Activated CD4-positive, alpha-beta T cell treated with anti-CD3 and anti-CD28 coated beads, Interleukin-2, amount 10 ng/mL, durations not matched to agents 24 days and 14 days (primary cell): ENCODE measurements at places on chromosomes 7 and 10. TPM values are rescaled to one million over a fixed set of nuclear protein-coding genes. Genes with fewer than 3 reads are reported as not detected.

- no peak for DNase-seq
These were observed 151.8 kb downstream of the BMPER start for GRCh38 chr7:34057136-34057535.

- peak; percentile 63 for DNase-seq
These were observed 462 bp downstream of the KIAA1549 start for GRCh38 chr7:138980563-138981291.

GRCh38 chr10:12973149-12973718 is 28.3 kb downstream of the CCDC3 start:
- no peak for DNase-seq

GRCh38 chr7:104005197-104005596 is 15.7 kb upstream of the RELN start:
- no peak for DNase-seq

GRCh38 chr7:38846280-38846679 is 62.7 kb downstream of the VPS41 start:
- no peak for DNase-seq

- DNase-seq: no peak
These were observed 8.3 kb downstream of the AEBP1 start for GRCh38 chr7:44112231-44112996.

Gene MMD2
- not detected in 2 replicates for total RNA-seq

Gene UCMA
- not detected in 2 replicates for total RNA-seq

Gene SCART1
- 0.76 and 0.77 TPM in 2 replicates for total RNA-seq
